NCI-H2227 treated with DMSO at 0.1 percent for 48 hours (cell line): ENCODE measurements at places on chromosomes 12 and 14.

GRCh38 chr12:29591140-29592020 is 93.9 kb upstream of the OVCH1 start:
- DNase-seq: no peak

- DNase-seq: no peak
Measured at GRCh38 chr14:32018391-32019092, 58.6 kb upstream of the ARHGAP5 start.

GRCh38 chr12:120651821-120652220 is 11.4 kb downstream of the CABP1 start:
- no peak for DNase-seq

GRCh38 chr12:67437011-67437410 is 167.9 kb downstream of the CAND1 start:
- no peak for DNase-seq

- no peak for DNase-seq
Measured at GRCh38 chr12:41706376-41706775, 438.3 kb downstream of the GXYLT1 start.

DNA sequence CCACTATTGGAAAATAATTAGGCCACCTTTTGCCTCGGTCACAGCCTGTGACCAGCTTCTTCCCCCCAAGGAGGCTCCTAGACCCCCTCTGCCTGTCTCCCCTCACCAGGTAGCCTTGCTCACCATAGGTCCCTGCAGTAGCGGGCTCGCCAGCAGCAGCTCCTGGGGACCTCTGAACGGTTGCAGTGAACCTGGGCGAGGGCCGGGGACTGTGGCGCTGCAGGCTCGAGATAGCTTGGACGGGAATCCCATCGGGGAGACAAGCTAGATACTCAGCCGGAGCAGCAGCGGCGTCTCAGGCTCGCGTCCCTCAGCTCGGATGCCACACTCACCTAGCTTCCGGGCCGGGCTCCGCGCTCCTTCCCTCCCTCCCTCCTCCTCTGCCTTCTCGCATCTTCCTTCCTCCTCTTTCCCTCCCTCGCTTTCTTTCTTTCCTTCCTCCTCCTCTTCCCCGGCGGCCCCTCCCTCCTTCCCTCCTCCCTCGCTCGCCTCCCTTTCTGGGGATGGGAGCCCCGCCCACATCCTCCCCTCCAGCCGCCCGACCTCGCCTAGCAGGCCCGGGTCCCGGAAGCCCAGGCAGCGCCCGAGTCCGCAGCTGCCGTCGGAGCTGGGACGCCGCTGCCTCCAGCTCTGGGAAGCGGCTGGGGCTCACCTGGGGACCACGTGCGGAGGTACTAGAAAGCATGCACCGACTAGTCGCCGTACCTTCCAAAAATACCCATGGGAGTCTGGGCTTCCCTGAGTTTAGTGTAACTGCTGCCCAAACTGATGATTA is at the start of gene BMP4:
Gene BMP4, minus strand, starts transcription at position 399 of the 775 bp plus-strand sequence. CDS start 4,603 bp downstream, outside the sequence.
- DNase-seq: no peak

DNA sequence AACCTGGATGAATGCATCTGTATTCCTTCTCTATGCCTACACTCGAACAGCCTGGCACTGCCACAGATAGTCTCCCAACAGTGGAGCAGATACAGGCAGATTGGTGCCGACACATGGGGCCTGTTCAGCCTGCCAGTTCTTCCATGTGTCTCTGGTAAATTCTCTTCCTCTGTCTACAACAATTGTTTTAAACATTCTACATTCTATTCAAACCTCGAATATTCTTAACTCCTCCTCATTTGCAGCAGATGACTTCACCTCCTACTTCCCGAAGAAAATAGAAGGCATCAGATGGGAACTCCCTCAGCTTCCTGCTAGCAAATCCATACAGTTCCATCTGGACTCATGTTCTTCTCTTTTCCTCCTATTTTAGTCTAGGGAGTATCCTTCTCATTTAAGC is 43.1 kb upstream of the OTOGL start:
- DNase-seq: no peak

DNA sequence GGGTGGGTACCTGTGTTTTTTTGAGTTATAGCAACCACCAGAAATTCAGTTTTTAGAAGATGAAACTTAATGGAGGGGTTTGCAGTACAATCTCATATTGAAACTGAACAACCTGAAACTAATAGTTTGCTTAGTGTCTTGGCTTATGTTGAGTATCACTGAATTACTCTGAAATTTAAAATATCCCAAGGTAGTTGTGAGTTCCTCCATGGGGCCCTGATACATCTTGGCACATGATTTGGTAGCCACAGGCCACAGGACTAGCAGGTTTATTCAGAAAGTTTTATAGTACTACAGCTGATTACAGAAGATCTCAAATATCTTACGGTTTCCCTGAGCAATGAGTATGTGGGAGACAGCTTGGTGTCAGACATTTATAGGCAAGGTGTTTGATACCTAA is 10.4 kb downstream of the PTGES3 start:
- DNase-seq: no peak

- DNase-seq: no peak
Measured at GRCh38 chr12:102009796-102010195, 52.0 kb downstream of the WASHC3 start.

- no peak for DNase-seq
Measured at GRCh38 chr12:117968151-117968789, 520 bp downstream of the KSR2 start.

DNA sequence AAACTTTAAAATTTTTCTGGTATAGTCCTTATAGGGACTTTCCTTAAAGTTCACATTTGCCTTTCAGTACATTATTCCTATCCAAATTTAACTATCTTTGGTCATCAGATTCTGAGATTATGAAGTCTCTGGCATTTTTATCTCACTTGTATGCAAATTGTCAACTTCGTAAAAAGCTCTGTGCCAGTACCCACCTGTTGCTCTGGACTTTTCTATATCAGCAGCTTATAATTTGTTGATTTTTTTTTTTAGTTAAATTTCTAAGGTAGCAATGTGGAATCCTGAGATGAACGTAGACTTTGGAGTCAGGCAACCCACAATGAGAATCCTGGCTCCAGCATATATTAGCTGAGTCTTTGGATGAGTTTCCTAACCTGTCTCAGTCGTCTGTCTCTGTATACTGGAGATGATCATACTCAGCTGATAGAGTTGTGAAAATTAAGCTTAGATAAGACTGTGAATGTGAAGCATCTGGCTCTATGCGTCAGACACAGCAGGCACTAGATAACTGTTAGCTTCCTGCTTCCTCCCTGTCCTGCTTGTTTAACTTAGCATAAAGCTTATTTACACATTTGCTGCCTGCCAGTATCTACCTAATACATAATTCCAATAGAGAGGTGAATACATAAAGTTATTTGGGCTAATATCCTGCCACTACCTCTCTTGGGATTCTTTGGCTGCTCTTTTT is 59.8 kb downstream of the MARK3 start:
- DNase-seq: no peak

DNA sequence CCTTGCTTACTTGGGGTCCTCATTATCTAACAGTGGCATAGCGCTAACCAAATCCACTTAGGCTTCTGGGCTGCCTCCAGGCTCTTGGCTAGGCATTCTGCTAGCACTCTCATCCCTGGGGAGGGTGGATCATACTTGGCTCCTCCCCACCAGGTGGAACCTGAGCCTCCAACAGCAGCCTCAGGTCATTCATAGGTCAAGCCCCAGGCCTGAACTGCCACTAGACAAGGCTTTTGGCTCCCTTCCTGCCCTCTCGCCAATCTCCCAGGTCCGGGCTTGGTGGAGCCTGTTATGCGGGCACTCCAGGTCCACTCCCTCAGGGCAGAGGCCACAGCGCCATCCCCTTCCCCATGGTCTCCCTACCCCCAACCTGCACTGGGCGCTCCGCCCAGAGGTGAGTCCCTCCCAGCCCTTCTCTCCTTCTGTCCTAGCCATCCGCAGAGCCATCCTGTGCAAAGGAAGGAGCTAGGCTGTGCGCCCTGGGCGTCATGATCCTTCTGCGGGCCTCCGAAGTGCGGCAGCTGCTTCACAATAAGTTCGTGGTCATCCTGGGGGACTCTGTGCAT is 154.9 kb upstream of the AMIGO2 start:
- no peak for DNase-seq

GRCh38 chr12:3658327-3659163 is 94.4 kb downstream of the CRACR2A start:
- no peak for DNase-seq

GRCh38 chr14:104184911-104185499 is 46.6 kb downstream of the KIF26A start:
- no peak for DNase-seq

DNA sequence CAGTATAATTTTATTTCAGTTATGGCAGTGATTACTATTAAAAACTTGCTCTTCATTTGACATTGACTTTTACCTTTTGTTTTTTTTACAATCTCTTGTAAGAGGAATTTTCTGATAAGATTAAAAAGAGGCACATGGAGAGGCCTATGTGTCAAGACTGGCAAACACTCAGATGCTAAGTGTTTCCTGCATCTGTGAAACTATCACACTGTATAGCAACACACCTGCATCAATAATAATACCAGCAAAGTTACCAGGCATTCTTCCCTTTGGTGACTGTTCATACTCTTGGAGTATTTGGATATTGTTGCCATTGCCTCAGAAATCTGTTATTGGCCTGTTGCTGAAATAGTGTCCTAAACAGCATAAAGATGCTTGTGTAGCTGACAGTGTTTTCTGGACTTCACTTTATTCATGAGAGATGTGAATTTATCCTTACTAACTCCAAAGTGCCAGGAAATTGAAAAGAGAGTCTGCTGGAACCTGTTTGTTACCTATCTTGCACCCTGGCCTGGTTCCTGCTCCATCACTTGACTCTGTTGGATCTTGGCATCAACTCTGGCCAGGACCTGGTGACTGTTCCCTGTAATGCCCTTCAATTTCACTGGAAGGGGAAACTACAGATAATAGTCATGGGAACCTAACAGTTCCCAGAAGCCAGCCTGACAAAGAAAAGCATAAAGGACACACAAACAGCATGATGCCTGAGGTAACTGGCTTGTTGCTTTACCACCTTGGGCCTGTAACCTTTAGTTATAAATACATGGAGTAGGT is 19.8 kb downstream of the SLC16A7 start:
- no peak for DNase-seq

DNA sequence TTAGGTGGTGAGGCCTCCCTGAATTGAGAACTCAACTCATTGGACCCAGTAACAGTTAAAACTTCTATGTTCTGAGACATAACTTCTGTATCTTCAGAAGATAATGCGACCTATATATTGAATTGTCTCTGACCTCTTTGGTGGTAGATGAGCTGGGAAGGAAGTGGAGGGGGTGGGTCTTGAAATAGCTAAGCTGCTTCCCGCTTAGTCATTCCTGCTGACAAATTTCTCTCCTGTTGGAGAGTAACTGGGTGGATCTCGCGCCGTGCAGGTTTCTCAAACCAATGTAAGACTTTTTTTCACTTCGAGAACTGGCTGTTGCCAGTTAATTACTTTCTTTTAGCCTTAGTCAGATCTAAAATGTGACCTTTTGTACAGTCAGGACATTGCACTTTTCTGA is 100.8 kb downstream of the PPHLN1 start:
- DNase-seq: no peak

- peak; percentile 20 for DNase-seq
Measured at GRCh38 chr12:116187151-116187511, 90.4 kb downstream of the MED13L start.

- DNase-seq: no peak
Measured at GRCh38 chr12:4556735-4557530, 5.1 kb upstream of the DYRK4 start.

DNA sequence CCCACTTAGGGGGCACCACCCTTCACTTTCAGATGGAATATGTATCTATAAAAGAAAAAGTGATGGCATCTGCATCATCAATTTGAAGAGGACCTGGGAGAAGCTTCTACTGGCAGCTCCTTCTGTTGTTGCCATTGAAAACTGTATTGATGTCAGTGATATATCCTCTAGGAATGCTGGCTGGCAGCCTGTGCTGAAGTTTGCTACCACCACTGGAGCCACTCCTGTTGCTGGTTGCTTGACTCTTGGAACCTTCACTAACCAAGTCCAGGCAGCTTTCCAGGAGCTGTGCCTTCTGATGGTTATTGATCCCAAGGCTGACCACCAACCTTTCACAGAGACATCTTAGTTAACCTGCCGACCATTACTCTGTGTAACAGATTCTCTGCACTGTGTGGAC is 44.7 kb downstream of the RIMKLB start:
- no peak for DNase-seq

- no peak for DNase-seq
Measured at GRCh38 chr12:56709759-56710376, 15.2 kb downstream of the NACA start.

- DNase-seq: no peak
Measured at GRCh38 chr12:108305991-108306501, 33.1 kb downstream of the CMKLR1 start.

- no peak for DNase-seq
Measured at GRCh38 chr14:75126121-75126544, 715 bp downstream of the NEK9 start.

GRCh38 chr14:64293976-64294671 is at the start of gene ESR2:
TSS of gene ESR2 (minus strand) at chr14:64294371. CDS start at chr14:64282985, 11,386 bp downstream.
- peak; percentile 9 for DNase-seq

- DNase-seq: peak; percentile 54
Measured at GRCh38 chr12:88142610-88142991, 494 bp downstream of the TMTC3 start.

- DNase-seq: peak; percentile 50
Measured at GRCh38 chr12:72676556-72676955, 404.4 kb downstream of the TRHDE start.

DNA sequence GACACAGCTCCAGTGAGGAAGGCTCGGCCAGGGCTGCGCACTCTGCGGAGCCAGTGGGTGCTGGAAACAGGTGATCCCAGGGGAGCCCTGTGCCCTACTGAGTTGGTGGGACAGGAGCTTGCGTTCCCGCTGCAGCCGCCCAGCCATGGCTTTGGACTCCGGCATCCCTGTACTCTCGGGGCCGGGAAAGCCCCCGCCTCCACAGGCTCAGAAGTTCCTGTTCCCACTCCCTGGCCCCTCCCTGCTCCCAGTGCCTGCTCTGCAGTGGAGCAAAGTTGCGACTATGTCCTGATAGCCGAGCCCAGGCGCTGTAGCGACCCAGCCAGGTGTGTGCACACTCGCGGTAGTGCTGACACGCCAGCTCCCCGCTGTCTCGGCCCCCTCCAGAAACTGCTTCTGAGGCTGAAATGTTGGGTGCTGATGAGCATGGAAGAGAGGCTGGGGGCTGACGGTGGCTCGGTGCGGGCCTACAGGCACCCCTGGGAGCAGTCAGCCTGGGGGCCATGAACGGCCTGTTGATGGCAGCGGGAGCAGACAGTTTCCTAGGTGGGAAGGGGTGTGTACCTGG is 344.6 kb upstream of the MGAT4C start:
- DNase-seq: no peak

DNA sequence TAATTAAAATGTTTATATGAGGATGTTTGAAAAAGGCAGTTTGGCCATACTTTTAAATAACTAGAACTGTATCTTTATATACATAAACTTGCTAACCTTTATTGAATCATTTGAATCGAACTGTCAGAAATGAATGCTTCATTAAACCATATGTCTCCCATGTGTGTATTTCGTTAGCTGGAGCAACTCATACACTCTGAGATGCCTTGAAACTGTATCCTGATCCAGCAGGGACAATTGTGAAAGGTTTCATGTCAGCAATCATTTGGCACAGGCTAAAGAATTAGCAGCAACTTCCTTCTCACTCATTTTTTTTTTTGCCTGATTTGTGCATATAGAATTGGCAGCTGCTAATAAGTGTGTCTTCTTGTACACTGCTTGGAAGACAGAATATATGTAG is 109.9 kb downstream of the NAV3 start:
- no peak for DNase-seq

- DNase-seq: no peak
Measured at GRCh38 chr12:56571121-56571520, 49.5 kb downstream of the RBMS2 start.
